ENCODE measurements at places on chromosomes 2 and 18.
A peak's percentile ranks its signal among the peaks of the same experiment; 100 is the strongest.

GRCh38 chr18:63213331-63213900 lies 106.2 kb downstream of the BCL2 start:
- no peak for DNase-seq

GRCh38 chr2:232506709-232507108 lies 13.5 kb upstream of the PRSS56 start:
- DNase-seq, result no peak

DNA sequence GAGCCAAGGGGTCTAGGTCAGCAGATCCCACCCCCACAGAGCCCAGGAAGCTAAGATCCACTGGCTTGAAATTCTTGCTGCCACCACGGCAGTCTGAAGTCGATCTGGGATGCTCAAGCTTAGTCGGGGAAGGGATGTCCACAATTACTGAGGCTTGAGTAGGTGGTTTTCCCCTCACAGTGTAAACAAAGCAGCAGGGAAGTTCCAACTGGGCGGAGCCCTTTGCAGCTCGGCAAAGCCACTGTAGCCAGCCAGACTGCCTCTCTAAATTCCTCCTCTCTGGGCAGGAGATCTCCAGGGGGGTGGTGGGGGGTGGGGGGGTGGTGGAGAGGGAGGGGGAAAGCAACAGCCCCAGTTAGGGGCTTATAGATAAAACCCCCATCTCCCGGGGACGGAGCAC lies 419.5 kb downstream of the NUP35 start:
- no peak for DNase-seq

GRCh38 chr2:230715201-230715600 lies 2.6 kb downstream of the CAB39 start:
- no peak for DNase-seq

DNA sequence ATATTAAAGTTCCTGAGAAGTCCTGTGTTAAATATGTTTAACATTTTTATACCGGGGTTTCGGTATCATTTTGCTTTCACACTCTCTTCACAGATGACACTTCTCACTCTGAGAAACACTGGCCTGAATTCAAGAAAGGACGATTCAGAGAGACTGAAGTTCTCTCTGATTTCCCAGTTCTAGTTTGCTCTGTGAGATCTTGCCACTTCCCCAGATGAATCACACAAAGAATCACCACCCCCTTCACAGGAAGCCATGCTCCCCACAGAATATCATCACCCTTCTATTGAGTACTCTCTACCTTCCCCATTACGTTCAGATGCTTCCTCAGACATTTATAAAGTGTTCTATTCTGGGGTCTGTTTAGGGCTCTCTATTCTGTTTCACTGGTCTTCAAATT lies 16.1 kb upstream of the CD207 start:
- DNase-seq, result no peak

GRCh38 chr2:11837875-11838734 lies 91.7 kb downstream of the LPIN1 start:
- DNase-seq, result no peak

DNA sequence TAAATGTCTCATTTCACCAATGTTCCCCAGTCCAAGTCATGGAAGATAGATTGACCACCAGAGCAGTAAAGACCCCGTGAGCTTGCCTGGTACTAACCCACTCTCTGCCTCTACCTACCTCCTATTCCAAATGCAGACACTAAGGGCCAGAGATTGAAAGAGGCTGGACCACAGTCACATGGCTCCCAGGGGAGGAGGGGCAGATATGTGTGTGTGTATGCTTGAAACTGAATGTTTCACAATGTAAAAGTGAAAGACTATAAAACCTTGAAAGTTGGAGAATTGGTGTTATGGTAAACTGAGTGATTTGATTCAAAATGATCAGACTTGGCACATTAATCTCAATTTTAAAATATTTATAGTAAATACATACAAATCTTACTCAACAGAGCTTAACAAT lies 21.7 kb upstream of the KLHL29 start:
- no peak for DNase-seq

GRCh38 chr2:2178921-2179320 lies 152.2 kb downstream of the MYT1L start:
- no peak for DNase-seq

GRCh38 chr2:162579986-162580385 lies 236.1 kb downstream of the GCA start:
- no peak for DNase-seq

DNA sequence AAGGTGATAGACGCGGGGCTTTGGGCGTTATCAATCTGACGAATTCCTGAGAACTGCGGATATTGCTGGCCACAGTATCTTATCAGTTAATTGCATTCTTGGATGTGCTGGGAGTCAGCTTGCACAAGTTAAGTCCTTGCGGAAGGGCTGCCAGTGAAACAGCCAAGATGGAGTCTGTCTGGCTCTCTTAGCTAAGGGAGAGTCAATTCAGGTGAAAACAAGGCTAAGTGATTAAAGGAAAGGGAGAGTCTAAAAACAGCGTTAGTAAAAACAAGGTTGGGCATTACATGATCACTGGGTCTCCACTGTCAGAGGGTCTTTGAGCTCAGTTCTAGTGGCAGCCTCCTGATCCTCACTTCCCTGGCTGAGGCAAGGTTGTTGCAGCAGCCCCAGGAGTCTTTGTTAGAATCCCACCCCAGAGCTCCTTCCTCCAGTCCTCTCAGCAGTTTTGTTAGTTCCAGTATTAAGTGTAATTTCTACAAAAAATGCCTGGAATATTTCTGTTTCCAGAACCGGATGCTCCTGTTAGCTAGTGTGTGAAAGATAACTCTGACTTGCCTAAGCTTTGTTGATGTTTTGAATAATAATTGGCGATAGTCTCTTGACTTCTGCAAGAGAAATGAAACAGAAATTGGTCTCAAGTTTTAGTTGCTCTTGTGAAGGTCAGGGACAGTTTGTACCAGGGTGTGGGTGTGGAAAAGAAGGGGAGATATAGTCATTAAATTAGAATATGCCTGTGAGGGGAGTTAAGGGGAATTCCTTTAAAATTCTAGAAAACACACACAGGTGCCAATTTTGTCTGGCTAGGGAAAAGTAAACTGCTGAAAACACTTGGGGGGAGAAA lies 10.6 kb downstream of the CFLAR start:
- no peak for DNase-seq

DNA sequence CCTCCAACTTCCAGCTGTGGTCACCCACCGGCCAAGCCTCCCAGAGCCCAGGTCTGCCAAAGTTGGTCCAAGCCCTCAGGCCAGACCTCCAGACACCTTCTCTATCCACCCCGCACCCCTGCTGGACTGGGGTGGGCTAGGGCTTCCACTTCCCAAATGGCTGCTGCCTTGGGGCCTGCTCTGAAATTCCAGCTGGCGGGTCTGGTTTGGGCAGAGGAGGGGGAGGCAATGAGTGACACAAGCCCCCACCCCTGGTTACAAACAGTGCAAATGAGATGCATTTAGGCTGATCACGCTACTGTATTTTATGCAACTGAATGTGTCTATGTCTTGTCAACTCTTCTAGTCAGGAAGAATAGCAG lies 14.6 kb downstream of the POU3F3 start:
- no peak for DNase-seq

- no peak for DNase-seq
Observed at GRCh38 chr18:73577365-73577764, 570.3 kb downstream of the FBXO15 start.

GRCh38 chr2:152050341-152050740 lies 48.5 kb downstream of the CACNB4 start:
- no peak for DNase-seq

DNA sequence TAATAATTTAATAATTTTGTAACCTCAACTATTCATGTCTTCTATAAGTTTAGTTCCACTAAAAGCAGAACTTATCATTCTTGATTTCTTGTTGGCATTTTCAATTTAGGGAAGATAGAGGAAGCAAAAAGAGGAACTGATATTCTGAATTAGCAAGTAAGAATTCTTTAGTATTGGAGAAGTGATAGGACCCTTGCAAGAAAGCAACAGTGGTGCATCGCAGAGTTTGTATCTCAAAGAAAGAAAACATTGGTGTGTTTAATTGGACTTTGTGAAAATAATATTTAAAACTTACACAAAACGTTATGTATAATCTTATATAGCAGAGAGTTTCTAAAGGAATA lies 36.5 kb upstream of the TNFRSF11A start:
- no peak for DNase-seq

DNA sequence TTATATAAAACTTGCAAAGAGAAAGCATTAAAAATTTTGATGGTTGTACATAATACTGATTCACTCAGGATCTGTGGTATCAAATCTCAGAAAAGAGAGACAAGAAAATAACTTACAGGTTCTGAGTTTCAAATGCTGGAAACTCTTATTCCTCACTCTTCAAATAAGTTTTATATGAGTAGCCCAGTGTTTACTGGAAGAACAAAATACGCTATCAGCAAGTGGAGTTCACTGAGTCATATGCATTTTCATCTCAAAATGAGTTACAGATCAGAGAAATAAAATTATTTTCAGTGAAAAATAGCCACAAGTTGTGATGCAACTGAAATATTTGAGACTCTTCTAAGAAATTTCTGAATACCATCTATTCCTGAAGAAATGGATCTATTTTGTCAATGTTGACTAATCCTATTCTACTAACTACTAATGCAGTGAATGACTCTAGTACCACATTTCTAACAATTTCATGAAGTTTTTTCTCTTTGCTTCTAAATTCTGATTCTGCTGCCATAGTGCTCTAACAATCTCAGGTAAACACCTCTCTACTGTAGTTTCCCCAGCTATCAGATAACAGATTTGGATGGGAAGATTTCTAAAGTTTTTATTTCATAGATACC lies 391.7 kb downstream of the ZEB2 start:
- DNase-seq, result no peak

GRCh38 chr2:226798422-226799210 lies 1.0 kb downstream of the IRS1 start:
- no peak for DNase-seq

DNA sequence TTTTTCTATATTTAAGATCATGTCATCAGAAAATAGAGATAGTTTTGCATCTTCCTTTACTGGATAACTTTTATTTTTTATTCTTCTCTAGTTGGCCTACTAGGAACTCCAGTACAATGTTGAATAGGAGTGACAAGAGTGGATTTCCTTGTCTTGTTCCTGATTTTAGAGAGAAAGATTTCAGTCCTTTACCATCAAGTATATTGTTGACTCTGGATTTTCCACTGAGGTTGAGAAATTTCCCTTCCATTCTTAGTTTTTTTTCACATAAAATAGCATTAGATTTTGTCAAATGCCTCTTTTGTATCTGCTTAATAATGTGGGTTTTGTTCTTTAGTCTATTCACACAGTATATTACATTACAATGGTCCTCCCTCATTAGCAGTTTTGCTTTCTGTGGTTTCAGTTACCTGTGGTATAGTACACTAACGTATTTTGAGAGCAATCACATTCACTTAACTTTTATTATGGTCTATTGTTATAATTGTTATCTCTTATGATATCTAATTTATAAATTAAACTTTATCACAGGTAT lies 105.5 kb downstream of the THADA start:
- no peak for DNase-seq

GRCh38 chr2:171410624-171411023 lies 23.2 kb downstream of the METTL8 start:
- no peak for DNase-seq

- no peak for DNase-seq
Observed at GRCh38 chr18:80168982-80169381, 59.9 kb downstream of the ADNP2 start.

- DNase-seq, result no peak
Observed at GRCh38 chr2:236815746-236816145, 246.1 kb downstream of the ACKR3 start.

DNA sequence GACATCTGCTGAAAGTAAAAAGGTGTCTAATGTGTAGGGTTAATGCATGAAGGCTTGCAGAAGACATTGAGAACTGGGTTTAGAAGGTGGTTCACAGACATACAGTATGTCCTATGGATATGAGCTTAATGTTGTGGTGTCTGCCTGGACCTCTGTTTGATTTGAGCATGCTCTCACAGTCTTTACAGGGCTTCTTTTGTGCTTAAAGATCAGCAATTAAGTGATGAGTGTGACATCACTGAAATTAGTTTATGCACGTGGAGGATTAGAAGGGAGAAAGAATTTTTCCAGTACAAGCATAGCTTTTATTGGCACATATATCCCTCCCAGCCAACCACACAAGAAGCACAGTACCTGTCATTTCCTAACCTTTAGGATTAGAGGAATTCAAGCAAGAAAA lies 367.5 kb upstream of the RAB12 start:
- no peak for DNase-seq

GRCh38 chr18:78494204-78495085 lies 485.2 kb upstream of the SALL3 start:
- DNase-seq, result no peak

DNA sequence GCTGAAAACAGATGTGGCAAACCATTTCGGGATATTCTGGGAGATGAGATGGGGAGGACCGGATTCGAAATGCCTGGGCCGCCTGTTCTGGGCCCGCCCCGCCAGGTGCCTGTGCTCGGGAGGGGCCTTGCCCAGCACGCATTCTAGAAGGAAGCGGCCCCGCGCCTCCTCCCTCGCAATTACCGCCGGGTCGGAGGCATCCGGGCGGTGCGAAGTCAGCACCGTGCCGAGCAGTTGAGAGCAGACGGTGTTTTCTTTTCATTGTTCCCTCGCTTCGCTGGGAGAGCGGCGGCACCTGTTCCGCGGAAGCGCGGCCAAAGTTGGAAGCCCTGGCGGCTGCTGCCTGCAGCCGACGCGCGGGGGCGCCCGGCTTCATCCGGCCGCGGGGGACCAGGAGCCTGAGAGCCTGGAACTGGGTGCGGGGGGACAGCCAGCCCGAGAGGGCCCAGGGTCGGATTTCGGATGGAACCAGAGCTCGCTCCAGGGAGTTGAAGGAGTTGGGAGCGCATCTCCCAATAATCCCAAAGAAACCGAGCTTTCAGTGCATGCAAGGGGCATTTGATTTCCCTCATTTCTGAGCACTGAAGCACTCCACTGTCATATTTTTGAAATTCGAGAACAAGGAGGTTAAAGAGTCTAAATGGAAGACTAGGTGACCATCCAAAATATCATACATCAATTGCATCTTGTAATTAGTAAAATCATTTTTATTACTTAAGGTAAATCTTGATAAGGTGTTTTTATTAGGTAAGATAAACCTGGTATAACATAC lies 241.8 kb upstream of the RAB12 start:
- DNase-seq, result peak; percentile 14

DNA sequence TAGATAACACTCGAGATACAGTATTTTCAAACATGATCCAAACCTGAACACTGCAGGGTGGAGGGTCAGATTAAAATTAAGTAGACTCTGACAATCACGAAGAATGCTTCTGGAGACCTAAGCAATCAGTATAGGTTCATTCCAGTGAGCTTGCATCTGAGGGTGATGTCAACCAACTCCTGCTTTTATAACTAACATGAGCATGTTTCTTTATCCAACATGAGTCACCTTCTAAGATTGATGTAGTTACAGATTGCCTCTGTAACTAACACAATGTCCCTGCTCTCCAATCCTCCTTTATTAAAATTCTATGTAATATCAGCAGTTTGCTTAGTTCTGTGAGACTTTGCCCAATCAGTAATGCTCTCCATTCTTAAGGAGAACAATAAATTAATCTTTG lies 225.7 kb downstream of the ARL6IP6 start:
- DNase-seq, result no peak

GRCh38 chr2:212489719-212490346 lies 48.8 kb downstream of the ERBB4 start:
- no peak for DNase-seq
